ENCODE measurements at places on chromosomes 7 and 10. TPM values are rescaled to one million over a fixed set of nuclear protein-coding genes. Genes with fewer than 3 reads are reported as not detected.

DNA sequence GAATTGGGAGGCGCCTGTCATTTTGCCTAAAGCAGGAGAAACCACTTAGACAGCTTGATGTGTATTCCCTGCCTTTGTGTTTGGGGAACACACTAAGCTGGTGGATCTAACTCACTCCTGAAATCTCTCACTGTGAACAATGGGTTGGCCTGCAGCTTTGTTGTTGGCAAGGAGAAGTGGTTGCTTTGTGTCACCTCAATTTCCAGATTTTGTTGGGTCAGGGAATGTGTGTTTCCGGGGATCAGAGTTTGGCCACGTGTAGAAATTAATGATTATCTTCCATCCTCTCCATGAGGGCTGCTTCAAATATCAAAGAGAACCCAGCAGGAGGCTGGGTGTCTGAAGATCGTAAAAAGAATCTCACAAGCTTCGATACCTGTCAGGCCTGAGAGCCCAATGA lies 27.8 kb downstream of the A1CF start:
- no peak for DNase-seq

Gene HOXA3
- 1.0 TPM for polyA plus RNA-seq

Gene PRPF18
- 4.9 TPM for polyA plus RNA-seq

Gene DPYSL4
- 5.7 TPM for polyA plus RNA-seq

GRCh38 chr7:137953665-137954470 lies 48.0 kb downstream of the CREB3L2 start:
- no peak for DNase-seq

- DNase-seq, result no peak
Observed at GRCh38 chr7:96174812-96175211, 147.1 kb downstream of the SLC25A13 start.

- no peak for DNase-seq
Observed at GRCh38 chr10:22764639-22765038, 50.3 kb upstream of the PIP4K2A start.

DNA sequence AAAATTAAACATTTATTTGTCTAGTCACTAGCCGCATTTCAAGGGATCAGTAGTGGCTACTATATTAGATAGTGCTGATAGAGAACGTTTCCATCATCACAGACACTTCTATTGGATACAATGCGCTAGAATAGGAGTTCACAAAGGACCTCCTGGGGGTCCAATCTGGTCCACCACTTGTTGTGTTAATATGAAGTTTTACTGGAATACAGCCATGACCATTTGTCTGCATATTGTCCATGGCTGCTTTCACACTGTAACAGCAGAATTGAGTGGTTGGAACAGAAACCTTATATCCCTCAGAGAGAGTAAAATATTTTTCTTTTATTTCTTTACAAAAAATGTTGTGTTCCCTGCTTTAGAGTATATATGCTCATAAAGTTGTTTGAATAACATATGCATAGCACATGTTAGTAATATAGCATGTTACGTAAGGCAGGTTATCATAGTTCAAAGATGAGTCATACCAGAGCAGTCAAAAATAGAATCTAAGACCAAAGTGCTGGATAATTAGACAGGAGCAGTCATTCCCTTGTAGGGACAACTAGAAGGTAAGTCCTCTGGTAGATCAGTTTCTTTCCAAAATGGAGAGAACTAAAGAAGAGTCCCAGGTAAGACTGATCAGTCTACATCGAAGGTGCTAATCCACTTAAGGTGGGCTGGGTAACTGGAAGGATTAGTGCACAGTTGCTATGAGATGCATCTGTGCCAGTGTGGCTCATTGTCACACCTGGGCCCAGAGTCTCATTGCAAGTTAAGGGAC lies 14.9 kb downstream of the BZW2 start:
- no peak for DNase-seq

DNA sequence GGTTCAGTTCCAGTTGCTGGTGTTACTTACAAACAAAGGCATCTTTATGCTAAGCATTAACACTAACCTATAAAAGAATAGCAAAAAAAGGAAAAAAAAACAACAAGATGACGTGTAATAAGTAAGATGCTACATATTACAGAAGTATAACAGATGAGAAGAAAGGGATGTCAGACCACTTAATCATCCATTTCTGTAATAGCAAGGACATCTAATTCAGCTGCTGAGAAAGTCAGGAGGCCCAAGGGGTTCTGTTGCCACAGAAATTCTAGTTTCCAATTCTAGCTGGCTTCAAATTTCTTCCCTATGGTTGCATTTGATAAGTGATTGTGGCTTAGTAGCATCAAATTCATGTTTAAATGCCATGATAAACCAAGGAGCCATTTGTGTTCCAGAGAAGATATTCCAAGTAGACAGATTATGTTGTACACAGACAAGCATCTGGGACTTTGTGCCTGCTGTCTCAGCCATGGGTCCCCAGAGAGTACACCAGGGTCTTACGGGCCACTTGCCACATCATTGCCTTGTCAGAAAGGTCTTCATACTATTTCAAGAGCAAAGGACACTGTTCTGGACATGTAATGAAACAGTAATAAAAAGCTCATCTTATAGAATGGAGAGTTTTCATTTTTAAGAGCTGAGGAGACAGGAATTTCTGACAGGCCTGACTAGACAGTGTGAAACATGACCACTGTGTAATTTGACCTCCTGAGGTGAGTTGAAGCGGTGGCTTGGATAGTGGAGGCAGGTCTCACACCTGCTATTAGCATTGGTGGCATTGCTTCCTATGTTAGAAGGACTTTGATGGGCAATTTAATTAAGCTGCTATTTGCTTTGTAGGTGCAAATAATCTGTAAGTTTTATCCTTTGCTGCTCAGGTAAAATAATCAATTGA lies 4.2 kb upstream of the ASB4 start:
- DNase-seq, result no peak

Gene ASB10
- not detected for polyA plus RNA-seq

DNA sequence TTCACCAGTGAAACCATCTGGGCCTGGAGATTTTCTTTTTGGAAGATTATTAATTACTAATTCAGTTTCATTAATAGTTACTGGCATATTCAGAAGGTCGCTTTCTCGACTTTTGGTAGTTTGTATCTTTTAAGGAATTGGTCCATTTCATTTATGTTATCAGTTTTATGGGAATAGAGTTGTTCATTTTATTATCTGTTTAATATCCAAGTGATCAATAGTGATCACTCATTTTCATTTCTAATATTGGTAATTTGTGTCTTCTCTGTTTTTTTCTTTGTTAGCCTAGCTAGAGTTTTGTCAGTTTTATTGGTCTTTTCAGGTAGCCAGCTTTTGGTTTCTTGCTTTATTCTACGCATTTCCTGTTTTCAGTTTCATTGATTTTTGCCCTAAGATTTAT lies 31.0 kb downstream of the MKLN1 start:
- no peak for DNase-seq

Gene ANKRD61
- 0.13 TPM for polyA plus RNA-seq

- no peak for DNase-seq
Observed at GRCh38 chr10:125392154-125392553, 231.8 kb upstream of the CTBP2 start.

- DNase-seq, result no peak
Observed at GRCh38 chr7:3009086-3009485, 34.6 kb downstream of the CARD11 start.

DNA sequence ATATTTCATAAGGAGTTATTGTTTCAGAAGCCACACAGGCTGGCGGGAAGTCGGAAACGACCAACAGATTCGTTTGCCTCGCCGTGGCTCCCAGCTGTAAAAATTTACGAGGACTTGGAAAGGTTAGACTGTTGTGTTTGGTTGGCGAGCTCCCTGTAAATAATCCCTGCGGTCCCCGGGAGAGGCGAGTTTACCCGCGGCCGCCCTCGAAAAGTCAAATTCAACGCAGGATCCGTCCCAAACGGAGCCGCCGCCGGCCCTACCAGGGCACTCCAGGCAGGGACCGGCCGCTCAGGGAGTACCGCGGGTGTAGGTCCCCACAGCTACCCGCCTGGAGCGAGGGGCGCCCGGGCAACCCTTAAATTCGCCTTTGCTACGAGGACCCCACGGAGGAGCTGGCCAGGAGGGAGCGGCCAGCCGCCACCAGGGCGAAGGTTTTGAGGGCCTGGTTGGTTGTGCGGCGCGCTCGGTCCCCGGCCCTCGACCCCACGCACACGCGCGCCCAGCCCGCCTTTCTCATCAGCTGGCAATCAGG lies 726 bp upstream of the HOXA9 start:
- DNase-seq, result no peak

- DNase-seq, result no peak
Observed at GRCh38 chr10:13891128-13892000, 304.6 kb downstream of the PRPF18 start.

DNA sequence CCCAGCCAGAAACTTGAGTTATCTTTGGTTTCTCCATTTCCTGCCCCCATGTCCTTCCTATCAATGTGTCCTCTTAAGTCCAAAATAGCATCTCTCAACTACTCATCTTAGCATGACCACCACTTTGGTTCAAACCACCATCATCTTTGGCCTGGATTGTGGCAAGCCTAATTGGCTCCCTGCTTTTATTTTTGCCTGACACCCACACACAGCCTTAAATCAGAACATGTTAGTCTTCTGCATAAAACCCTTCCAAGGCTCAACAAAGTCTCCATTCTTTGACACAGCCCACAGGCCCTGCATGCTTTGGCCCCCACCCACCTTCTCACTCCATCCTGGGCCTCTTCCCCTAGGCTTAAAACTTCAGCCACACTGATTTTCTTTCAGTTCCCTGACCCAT lies 2.0 kb upstream of the TSPAN14 start:
- no peak for DNase-seq

Gene CPA1
- 1.1 TPM for polyA plus RNA-seq

Gene GGCT
- polyA plus RNA-seq, result 58.5 TPM

Gene TMEM140
- 18.3 TPM for polyA plus RNA-seq

Gene CNPY1
- polyA plus RNA-seq, result not detected

Gene BTBD16
- polyA plus RNA-seq, result not detected

Gene MBL2
- polyA plus RNA-seq, result not detected

GRCh38 chr7:127021857-127022256 lies 230.9 kb downstream of the GRM8 start:
- DNase-seq, result no peak

Gene CYP2W1
- 0.70 TPM for polyA plus RNA-seq

GRCh38 chr7:121083790-121084251 lies 95.3 kb downstream of the CPED1 start:
- DNase-seq, result no peak

- no peak for DNase-seq
Observed at GRCh38 chr10:109958059-109958458, 34.7 kb upstream of the XPNPEP1 start.

DNA sequence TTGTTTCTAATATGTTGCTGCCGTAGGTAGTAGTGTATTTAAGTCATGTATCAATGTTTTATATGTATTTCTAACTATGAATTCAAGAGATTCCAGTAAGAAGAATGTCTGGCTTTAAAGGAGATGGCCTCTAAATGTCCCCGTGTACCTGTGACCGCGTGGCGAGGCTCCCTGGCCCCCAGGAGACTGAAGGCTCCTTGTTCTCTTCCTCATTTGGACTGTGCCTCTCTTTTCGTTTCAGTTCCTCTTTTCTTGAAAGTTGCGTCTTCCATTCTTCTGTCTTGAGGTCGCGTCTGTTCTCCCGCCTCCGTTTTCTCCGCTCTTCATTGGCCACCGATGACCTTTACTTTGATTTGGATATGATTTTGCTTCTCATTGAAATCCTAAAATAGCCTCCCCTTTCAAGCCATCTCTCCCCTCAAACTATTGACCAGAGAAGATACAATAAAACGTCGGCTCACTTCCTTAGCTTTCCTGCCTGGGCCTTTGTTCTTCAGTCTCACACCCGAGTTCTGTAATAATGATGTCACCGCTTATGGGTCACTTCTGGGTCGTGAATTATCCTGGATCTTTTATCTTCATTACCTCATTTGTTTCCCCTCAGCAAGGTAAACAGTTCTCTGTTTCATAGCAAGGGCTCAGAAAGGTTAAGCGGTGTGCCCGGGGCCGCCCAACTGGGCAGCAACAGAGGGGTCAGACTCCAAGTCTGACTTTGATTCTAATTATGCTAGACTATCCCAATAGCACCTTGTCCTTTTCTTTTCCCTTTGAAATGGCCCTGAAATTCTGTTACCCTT lies 28.7 kb downstream of the WIPI2 start:
- DNase-seq, result no peak

- no peak for DNase-seq
Observed at GRCh38 chr7:72503644-72504043, 91.5 kb upstream of the CALN1 start.

- DNase-seq, result no peak
Observed at GRCh38 chr7:12583176-12583575, 12.7 kb downstream of the SCIN start.

DNA sequence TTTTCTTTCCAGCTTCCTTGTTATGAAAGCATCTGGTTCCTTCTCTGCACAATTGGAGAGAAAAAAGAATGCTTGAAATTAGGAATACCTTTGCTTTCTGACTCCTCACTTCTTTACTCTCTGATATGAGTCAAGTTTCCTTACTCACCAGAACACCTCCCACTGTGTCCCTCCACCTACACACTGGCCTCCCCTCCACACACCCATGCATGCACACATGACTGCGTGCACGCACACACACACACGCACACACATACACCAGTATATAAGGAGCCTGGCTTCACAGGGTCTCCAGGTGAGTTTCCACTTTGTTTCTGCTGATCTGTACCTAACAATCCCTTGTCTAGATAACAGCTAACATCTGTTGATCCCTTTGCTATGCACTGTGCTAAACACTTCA lies 11.4 kb upstream of the PTER start:
- no peak for DNase-seq

GRCh38 chr10:5566614-5567013 lies 41.9 kb downstream of the CALML3 start:
- DNase-seq, result no peak
